ENCODE measurements at places on chromosomes 3 and 15.

- DNase-seq, result peak; percentile 60
Measured at GRCh38 chr15:81163961-81164800, 30.1 kb downstream of the CFAP161 start.

GRCh38 chr3:48306860-48307530 is 26.5 kb downstream of the SPINK8 start:
- DNase-seq, result no peak

DNA sequence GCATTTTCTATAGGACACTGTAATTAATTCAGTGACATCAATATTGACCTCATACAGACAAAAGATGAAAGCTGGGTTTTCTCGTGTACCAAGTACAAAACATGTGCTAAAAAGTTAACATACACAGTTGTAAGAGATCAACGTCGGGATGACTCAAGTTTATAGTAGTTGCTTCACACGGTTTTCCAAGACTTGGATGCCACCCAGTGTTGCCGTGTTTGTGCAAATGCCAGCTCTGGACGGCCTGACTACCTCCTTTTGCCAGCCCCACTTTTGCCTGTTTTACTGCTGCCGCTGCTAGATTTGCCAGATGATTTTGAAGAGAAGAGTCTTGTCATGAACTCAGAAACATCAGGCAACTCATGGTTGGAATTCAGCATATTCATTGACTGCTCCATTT is 17.6 kb downstream of the EMC7 start:
- no peak for DNase-seq

DNA sequence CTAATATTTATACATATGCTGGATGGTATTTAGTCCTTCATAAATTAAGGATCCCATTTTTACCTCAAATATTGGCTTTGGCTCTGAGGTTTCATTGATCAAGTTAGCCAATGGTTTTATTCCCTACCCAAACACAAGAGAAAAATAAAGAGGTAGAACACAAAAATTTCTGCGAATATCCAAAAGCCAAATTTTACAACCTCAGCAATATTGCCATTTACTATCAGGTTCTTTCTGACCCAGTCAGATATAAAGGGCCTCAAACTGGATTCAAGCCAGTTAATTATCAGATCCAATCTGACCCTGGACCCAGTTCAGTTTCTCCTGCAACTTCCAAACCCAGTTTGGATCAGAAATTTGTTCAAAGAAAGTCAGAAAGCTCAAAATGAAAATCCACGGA is 998.1 kb downstream of the SI start:
- no peak for DNase-seq

DNA sequence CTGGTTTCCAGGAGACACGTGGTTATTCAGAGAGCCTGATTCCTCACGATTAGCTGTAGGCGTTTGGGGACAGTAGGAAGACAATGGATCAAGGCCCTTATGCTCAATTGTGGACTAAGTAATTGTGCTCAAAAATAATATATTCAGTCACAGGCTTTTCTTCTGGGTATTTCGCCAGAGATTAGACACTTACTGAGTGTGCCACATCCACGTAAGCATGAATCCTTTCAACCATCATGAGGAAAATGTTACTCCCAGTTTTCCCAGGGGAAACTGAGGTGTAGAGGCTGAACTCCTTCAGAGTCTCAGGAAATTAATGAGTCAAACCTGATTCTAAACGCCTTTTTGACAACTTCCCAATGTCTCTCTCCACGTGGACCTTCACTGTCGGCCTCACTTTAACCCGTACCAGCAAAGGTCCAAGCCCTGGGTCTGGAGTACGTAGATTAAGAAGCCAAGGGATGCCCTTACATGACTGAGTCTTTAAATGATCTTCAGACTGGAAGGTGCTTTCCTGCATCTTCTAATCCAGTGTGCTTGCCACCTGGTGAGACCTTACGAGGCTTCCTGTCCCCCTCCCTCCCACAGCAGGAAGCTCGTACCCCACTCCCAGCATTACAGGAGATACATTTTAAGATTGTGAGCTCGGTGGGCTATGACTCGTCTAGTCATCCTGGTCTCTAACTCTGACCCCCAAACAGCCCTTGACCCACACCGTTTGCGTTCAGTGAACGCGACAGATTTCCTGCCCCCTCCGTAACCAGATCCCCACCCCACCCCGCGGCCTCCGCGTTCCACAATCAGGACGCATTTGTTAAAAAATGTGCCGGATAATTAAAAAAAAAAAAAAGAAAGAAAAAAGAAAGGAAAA is 1.7 kb downstream of the PKM start:
- no peak for DNase-seq

DNA sequence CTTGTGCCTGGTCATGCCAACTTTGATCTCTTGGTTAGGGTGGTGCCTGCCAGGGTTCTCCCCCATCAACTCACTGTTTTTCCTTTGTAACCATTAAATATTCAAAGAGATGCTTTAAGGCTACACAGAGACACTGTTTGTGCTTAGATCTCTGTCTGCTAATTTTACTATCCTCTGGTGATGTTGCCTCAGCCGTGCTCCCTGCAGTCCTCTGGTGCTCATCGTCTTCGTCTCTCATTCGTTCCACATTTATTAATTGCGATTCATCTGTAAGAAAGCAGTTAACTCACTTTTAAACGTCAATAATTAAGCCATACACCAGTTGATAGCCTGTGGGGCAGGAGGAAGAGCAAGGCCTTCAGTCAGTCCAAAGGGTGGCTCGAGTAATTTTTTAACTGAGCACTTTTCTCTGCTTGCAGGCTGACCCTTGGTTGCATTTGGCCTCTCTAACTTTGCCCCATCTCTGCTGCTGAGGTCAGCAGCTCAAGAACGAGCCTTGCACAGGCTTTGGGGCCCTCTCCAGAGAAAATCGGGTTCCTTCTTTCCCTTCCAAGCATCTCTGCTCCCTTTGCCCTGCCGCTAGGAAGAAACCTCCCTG is 62.9 kb downstream of the KLF15 start:
- DNase-seq, result no peak

- DNase-seq, result peak; percentile 67
Measured at GRCh38 chr3:135982922-135983581, 17.5 kb downstream of the PPP2R3A start.

DNA sequence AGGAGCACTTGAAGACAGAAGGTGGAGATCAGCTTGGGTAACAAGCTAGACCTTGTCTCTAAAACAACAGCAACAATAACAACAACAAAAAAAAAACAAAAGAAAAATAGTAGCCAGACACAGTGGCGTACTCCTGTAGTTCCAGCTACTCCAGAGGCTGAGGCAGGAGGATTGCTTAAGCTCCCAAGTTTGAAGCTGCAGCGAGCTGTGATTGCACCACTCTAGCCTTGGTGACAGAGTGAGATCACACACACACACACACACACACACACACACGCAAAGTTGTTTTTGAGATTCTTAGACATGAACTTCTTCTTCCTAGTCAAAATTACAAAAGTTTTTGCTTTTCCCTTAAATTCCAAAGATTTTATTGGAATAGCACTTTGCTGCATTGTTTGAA is 93.0 kb upstream of the IGSF10 start:
- peak; percentile 9 for DNase-seq

DNA sequence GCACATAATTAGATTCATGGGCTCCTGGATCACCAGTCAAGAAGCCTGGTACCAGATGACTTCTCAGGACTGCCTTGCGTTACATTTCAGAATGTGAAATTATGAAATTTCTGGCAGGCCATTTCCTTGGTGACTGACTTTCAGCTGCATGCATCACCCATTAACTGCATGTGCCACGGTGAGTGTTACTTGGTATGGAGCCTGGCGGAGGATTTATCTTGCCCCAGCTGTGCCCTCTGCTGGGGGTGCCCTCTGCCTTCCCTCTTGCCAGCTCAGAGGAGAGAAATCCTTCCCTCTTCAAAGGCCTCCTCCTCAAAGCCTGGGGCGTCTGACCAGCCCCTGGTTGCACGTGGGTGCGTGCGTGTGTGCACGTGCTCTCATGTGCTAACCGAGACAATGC is 57.7 kb upstream of the CTSH start:
- peak; percentile 44 for DNase-seq

DNA sequence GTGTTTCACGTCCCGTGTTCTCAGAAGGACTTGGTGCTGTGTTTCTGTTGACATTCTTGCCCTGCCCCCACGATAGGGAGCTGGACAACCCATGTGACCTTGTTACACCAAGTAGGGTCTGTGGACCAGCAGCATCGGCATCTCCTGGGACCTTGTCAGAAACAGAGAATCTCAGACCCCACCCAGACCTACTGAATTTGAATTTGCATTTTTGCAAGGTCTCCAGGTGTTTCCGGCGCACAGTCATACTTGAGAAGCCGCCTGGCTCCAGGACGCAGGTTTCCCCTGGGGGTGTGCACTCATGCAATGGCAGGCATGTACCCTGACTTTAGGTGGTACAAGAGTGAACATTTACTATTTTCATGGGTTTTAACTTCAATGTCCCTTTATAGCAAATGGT is 117.9 kb downstream of the TLE3 start:
- DNase-seq, result no peak

All from fibroblast of skin of back (primary cell).